ENCODE measurements at places on chromosomes 6 and 20.

DNA sequence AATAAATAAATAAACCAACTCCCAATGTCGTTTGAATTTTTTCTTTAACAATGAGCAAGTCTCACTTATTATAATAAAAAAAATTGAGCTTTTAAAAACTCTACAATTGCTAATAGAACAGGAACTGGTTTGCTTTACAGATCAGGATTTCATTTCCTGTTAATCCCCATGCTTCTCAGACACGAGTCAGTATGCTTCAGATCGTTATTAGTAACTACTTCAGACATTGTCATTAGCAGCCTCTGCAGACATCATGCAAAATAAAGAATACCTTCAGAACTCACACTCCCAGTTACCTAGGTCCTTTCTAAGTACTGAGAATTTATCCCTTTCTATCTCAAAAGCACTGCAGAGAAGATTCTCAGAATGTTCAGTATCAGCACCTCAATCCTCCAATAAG is 10.0 kb upstream of the FAM210B start:
- H3K4me3 ChIP-seq = no peak overlapping the region
- no peak for DNase-seq
- H3K27me3 ChIP-seq = peaks cover 32% of the 10 kb centered on the region
- no peaks in the 10 kb centered on the region for H3K4me1 ChIP-seq

DNA sequence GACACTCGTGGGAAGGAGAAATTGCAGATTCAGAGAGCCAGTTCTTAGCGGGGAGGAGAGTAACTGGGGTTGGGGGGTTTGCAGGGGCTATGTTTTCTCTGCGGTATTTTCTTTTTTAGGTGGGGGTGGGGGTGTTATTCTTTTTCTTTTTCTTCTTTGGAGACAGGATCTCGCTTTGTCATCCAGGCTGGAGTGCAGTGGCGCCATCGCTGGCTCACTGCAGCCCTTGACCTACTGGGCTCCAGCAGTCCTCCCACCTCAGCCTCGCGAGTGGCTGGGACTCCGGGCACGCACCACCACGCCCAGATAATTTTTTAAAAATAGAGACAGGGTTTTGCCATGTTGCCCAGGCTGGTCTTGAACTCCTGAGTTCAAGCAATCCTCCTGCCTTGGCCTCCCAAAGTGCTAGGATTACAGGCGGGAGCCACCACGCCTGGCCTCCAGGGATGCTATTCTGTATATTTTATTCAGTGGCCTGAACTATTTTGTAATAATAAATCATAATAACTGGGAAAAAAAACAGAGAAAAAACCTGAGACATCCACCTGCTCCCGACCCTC is 57.3 kb downstream of the UBE2V1 start:
- no peak overlapping the region for H3K27ac ChIP-seq
- H3K4me3 ChIP-seq = no peak overlapping the region
- H3K36me3 ChIP-seq = no peaks in the 10 kb centered on the region
- H3K4me1 ChIP-seq = no peaks in the 10 kb centered on the region

DNA sequence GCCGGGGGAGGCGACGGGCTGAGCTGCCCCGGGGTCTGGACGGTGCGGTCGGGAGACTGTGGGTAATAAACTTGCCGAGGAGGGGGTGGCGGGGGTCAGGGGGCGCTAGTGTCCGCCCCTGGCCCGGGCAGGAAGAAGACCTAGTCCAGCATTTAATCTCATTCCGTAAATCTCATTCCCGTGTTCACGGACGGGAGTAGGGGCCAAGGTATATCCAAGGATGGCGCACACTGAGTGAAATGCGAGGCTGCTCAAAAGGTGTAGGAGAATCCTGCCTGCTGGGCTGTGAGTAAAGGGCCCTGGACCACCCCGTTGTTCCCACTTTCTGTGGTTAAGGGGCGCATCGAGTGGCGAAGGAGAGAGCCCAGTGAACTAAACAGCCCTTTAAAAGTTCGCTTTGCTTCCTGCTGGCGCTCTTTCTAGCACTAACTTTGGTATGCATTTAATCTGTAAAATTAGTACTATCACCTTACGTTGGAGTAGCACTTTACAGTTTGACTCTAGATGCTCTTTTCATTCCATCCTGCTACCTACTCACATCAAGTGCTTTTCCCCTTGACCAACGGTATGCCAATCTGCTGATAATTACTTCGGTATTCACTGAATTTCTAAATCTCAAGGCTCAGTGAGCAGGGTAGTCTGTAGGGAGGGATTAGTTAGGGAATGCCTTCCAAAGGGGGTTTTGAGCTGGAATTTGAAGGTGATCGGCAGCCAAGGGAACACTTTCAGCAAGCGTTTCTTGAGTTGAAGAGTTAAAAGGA is 730 bp downstream of the PARD6B start:
- DNase-seq = no peak
- peaks cover 9% of the 10 kb centered on the region for H3K4me1 ChIP-seq
- peak overlapping the region; percentile 69 for H3K27ac ChIP-seq
- no peaks in the 10 kb centered on the region for H3K27me3 ChIP-seq

- no peak overlapping the region for H3K27ac ChIP-seq
- no peaks in the 10 kb centered on the region for H3K36me3 ChIP-seq
- H3K4me1 ChIP-seq = no peaks in the 10 kb centered on the region
- DNase-seq = no peak
Observed at GRCh38 chr6:43738877-43739641, 31.0 kb upstream of the VEGFA start.

DNA sequence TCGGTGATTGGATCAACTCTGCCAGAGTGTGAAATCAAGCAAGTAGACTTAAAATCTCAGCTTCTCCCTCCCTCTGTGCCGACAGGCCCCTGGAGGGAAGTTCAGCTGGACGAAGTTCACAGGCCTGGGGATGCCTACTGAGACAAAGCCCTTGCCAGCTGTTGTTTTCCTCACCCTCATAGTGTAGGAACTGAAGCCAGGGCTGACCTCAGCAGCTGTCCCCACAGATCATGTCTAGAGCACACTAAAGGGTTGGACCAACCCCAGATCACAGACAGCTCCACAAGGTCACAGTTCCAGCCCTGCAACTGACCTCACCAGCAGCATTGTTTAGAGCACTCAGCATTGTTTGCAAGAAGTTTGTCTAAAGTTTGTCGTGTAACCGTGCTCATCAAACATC is 261.9 kb upstream of the ECI2 start:
- no peaks in the 10 kb centered on the region for H3K36me3 ChIP-seq
- DNase-seq = peak; percentile 33
- H3K4me1 ChIP-seq = peaks cover 26% of the 10 kb centered on the region
- H3K4me3 ChIP-seq = no peak overlapping the region

GRCh38 chr20:15991279-15991678 is 582.0 kb downstream of the KIF16B start:
- H3K27me3 ChIP-seq = no peaks in the 10 kb centered on the region
- H3K27ac ChIP-seq = no peak overlapping the region
- H3K4me3 ChIP-seq = no peak overlapping the region

- DNase-seq = no peak
- H3K27me3 ChIP-seq = peaks cover 2% of the 10 kb centered on the region
- H3K4me3 ChIP-seq = no peak overlapping the region
- H3K27ac ChIP-seq = no peak overlapping the region
Observed at GRCh38 chr6:107719160-107719559, 105.0 kb downstream of the SCML4 start.

GRCh38 chr6:108581932-108582475 is 21.3 kb downstream of the FOXO3 start:
- peaks cover 96% of the 10 kb centered on the region for H3K4me1 ChIP-seq
- peak overlapping the region; percentile 66 for H3K27ac ChIP-seq
- DNase-seq = no peak
- H3K4me3 ChIP-seq = no peak overlapping the region
- no peaks in the 10 kb centered on the region for H3K36me3 ChIP-seq

GRCh38 chr20:4180356-4180755 is 165.0 kb upstream of the RNF24 start:
- no peak for DNase-seq
- H3K4me1 ChIP-seq = no peaks in the 10 kb centered on the region
- H3K4me3 ChIP-seq = no peak overlapping the region
- H3K36me3 ChIP-seq = no peaks in the 10 kb centered on the region
- no peaks in the 10 kb centered on the region for H3K27me3 ChIP-seq
- no peak overlapping the region for H3K27ac ChIP-seq

DNA sequence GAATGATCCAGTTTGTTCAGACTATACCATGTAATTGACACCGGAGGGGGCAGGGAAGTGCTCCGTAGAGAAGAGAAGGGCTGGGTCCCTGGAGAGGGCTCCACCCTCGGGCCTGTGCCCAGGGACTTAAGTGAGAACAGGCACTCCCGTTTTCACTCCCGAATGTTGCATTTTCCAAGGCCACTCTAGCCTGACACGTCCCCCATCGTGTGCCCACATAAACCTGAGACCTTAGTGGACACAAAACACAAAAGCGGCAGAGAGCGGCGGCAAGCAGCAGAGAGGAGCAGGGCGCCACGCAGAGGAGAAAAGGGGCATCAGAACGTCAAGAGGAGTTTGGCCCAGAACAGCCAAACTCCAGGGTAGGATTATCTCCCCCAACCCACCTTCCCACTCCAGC is 1405.1 kb downstream of the GRIK2 start:
- H3K27me3 ChIP-seq = no peaks in the 10 kb centered on the region
- no peaks in the 10 kb centered on the region for H3K4me1 ChIP-seq
- H3K4me3 ChIP-seq = no peak overlapping the region
- H3K36me3 ChIP-seq = no peaks in the 10 kb centered on the region
- H3K27ac ChIP-seq = no peak overlapping the region
- DNase-seq = no peak

GRCh38 chr6:12849809-12850198 is 133.2 kb downstream of the PHACTR1 start:
- DNase-seq = no peak
- no peaks in the 10 kb centered on the region for H3K36me3 ChIP-seq
- peaks cover 2% of the 10 kb centered on the region for H3K27me3 ChIP-seq
- H3K27ac ChIP-seq = no peak overlapping the region
- no peak overlapping the region for H3K4me3 ChIP-seq
- no peaks in the 10 kb centered on the region for H3K4me1 ChIP-seq

DNA sequence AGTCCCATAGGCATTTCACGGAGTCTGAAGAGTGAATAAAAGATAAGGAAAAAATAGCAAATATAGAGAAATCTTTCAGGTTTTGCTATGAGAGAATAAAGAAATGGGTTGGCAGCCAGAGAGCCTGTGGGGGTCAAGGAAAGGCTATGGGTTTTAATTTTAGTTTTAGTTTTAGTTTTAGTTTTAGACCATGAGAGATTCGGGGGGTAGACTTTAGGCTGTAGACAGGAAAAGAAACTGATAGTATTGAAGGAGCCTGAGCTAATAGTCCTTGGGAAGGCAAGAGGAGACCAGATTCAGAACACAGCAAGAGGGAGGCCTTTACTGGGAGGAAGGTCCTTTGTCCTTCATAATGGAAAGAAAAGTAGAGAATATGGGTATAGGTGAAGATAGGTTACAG is 19.3 kb downstream of the DOP1A start:
- H3K4me3 ChIP-seq = no peak overlapping the region
- H3K27me3 ChIP-seq = no peaks in the 10 kb centered on the region
- H3K4me1 ChIP-seq = no peaks in the 10 kb centered on the region

GRCh38 chr6:151247490-151247889 is 7.7 kb downstream of the AKAP12 start:
- H3K4me3 ChIP-seq = no peak overlapping the region
- H3K27me3 ChIP-seq = no peaks in the 10 kb centered on the region
- no peak overlapping the region for H3K27ac ChIP-seq
- no peak for DNase-seq
- H3K4me1 ChIP-seq = no peaks in the 10 kb centered on the region

GRCh38 chr20:20462185-20462584 is 94.3 kb downstream of the INSM1 start:
- no peak for DNase-seq
- H3K4me1 ChIP-seq = no peaks in the 10 kb centered on the region
- H3K27me3 ChIP-seq = no peaks in the 10 kb centered on the region
- no peak overlapping the region for H3K4me3 ChIP-seq
- H3K36me3 ChIP-seq = no peaks in the 10 kb centered on the region

All from psoas muscle (tissue), 8 donors.